ENCODE measurements at places on chromosomes 4 and X.

- no peak for DNase-seq
Measured at GRCh38 chr4:142156256-142156655, 519.9 kb downstream of the IL15 start.

DNA sequence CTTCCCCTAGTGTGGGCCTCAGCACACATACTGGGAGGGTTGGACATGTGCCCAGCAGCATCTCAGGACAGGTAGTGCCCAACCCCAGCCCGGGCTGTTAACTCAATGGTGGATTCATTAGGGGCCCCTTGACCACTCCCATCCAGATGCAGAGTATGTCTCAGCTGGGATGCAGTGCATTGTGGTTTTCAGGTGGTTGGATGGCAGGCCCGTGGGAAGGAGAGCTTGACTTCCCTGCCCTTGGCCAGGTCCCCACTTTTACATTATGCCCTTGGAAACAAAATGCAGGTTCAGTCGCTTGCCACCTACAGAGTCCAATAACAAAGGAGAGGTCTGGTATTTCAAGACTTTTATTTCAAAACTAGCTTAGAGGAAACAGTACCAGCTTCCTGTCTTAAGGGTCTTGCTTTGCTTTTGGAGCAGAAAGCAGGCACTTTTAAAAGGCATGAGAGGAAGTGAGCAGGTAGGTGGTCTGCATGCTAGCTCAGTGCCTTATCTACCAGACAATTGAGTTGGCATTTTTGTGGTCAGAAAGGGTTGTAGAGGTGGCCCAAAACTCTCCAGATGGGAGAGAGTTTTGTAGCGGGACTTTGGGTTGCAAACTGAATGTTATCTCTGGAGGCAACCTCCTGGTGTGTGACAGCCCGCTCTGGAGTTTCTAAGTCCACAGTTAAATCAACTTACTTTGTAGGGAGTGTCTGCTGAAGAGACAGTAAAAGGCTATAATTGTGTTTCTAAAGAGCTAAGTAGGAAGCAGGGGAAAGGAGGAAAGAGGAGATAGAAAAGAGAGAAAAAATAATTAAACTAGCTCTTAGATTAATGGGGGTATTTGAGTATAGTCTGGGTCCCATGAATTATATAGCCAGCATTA, 171.0 kb downstream of the GALNTL6 start:
- DNase-seq, result no peak

- DNase-seq, result no peak
Measured at GRCh38 chr4:69875576-69875975, 15.6 kb upstream of the SULT1E1 start.

GRCh38 chrX:54085666-54086065, 41.4 kb upstream of the PHF8 start:
- DNase-seq, result no peak

GRCh38 chr4:78204176-78204575, 147.1 kb downstream of the FRAS1 start:
- no peak for DNase-seq
